Memory B cell (primary cell): ENCODE measurements at places on chromosomes 11 and 22.

DNA sequence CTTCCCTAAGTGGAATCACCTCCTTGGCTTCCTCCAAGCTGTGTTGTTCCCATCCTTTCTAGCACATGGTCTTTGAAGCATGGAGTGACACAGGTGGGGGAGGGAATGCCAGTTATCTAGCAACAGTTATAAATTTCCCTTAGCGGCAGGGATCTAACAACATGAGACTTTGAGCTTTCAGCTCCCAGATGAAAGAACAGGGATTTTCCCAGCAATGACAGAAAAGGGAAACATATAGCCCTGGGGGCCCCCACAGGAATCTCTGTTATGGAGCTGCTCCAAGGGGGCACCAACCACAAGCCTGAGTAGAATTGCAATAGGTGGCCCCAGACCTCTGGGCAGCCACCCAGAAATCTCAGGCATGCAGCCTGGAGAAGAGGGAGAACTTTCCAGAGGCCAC, 163.0 kb downstream of the GRIK4 start:
- DNase-seq, result no peak

GRCh38 chr11:12602421-12602820, 71.8 kb upstream of the TEAD1 start:
- no peak for DNase-seq

- no peak for DNase-seq
These were observed 10.5 kb upstream of the LDLRAD3 start for GRCh38 chr11:35933320-35933871.

GRCh38 chr11:39205236-39205995, 2254.0 kb downstream of the LRRC4C start:
- no peak for DNase-seq

- DNase-seq, result no peak
These were observed 2.1 kb downstream of the SLC35E4 start for GRCh38 chr22:30637701-30638114.

GRCh38 chr11:134371436-134372185, 39.8 kb downstream of the GLB1L2 start:
- DNase-seq, result no peak

- DNase-seq, result no peak
These were observed 85.4 kb downstream of the MTNR1B start for GRCh38 chr11:93054881-93055280.

DNA sequence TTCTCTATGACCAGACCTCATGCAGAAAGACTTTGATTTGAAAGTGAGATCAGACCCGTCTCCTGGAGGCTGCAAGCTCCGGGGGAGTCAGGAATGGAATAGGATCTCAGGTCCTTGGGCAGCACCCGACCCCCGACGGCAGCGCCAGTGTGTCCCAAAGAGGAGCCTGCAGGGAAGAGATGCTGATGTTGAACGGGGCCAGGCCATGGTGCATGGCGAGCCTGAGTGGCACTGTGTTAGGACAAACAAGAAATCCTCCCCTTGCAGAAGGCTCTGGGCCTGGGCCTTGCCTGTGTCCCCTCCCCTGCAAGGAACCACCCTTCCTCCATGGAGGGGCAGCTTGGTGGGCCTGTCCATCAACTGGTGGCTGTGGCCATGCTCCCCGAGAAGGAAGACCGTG, 20.1 kb upstream of the SYT8 start:
- DNase-seq, result no peak

DNA sequence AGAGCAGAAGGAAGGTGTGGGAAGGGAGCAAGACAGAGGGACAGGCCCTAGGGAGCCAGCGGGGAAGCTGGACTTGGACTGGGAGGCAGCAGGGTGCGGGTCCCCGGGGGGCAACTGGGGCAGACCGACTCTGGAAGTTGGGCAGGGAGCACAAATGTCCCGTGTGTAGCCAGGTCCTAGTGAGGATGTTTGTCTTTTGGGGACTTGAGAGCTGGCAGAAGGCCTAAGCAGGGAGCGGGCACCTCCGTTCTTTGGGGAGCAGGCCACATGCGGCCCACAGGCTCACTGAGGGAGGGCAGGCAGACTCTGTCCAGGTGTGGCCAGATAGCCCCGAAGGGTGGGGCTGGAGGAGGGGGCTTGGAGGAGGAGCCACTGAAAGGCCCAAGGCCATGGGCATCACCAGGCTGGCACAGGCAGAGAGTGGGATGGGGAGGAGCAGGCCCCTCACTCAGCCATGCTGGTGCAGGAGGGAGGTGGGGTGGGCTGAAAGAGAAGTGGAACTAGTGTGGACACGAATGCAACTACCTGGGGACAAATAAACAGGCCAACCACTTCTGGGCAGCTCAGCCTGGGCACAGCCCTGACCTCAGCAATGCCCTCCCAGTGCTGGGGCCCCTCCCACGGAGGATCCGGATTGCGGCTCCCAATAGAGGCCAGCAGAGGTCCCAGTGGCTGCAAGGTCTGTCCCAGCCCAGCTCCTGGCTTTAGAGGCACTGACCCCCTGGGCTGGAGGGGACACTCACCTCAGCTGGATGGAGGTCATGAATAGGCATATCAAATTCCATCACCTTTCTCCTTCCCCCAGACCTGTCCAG, 1.3 kb upstream of the SCARF2 start:
- DNase-seq, result no peak

DNA sequence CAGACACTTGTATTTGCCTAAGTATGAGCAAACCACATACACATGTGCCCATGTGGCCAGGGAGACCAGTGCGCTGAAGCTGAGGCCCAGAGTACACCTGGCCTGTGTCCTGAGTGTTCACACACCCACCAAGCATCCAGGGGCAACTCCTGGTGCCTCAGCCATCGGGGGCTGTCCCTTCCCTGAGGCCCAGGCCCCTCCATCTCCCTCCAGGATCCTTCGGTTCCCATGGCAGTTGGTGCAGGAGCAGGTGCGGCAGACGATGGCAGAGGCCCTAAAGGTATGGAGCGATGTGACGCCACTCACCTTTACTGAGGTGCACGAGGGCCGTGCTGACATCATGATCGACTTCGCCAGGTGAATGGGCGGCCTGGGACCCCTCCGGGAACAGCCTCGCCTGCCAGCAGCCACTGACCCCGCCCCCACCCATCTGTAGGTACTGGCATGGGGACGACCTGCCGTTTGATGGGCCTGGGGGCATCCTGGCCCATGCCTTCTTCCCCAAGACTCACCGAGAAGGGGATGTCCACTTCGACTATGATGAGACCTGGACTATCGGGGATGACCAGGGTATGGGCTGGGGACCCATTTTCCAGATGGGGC, 6.5 kb upstream of the SMARCB1 start:
- no peak for DNase-seq

DNA sequence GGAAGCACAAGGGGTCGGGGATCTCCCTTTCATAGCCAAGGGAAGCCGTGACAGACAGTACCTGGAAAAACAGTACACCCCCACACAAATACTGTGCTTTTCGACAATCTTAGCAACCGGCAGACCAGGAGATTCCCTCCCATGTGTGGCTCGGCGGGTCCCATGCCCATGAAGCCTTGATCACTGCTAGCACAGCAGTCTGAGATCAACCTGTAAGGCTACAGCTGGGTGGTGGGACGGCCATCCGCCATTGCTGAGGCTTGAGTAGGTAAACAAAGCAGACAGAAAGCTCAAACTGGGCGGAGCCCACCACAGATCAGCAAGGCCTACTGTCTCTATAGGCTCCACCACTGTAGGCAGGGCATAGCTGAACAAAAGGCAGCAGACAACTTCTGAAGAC, 180.2 kb upstream of the SOX6 start:
- no peak for DNase-seq
